ENCODE measurements at places on chromosomes 4 and X. TPM values are rescaled to one million over a fixed set of nuclear protein-coding genes. Genes with fewer than 3 reads are reported as not detected.
A peak's percentile ranks its signal among the peaks of the same experiment; 100 is the strongest.

- DNase-seq: peak; percentile 10
Observed at GRCh38 chr4:176444741-176445140, 125.0 kb downstream of the SPCS3 start.

DNA sequence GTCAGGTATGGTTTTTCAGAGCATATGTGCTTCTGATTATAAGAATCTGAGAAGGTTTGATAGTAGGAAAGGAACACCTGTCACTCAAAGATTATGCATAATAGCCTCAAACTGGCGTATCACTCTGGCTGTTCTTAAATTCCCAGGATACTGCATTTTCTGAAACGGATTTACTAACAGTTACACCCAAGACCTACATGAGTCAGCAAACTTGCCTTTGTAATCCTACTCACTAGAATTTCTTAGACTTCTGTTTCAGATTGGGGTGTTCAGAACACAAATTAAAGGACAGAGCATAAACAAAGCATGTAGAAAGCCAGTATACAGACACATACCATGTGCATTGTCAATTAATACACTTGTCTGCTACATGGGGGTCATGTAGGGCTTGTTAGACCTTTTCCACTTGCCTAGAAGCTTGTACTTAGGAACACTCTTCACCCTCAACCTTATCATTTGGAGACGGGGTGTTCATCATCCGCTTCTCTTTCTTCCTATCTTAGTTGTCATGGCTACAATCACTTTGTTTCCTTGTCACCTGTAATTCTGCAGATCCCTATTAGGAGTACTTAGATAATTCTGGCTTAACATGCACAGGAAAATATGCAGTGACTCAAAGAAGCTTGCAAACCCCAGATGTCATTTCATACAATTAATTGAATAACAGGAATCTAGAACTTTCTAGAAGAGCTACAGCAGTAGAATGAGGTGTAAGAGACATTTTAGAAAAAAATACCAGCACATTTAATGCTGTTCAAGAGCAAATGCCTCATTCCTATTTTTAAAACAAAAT is 593.0 kb upstream of the TENM3 start:
- DNase-seq: no peak

DNA sequence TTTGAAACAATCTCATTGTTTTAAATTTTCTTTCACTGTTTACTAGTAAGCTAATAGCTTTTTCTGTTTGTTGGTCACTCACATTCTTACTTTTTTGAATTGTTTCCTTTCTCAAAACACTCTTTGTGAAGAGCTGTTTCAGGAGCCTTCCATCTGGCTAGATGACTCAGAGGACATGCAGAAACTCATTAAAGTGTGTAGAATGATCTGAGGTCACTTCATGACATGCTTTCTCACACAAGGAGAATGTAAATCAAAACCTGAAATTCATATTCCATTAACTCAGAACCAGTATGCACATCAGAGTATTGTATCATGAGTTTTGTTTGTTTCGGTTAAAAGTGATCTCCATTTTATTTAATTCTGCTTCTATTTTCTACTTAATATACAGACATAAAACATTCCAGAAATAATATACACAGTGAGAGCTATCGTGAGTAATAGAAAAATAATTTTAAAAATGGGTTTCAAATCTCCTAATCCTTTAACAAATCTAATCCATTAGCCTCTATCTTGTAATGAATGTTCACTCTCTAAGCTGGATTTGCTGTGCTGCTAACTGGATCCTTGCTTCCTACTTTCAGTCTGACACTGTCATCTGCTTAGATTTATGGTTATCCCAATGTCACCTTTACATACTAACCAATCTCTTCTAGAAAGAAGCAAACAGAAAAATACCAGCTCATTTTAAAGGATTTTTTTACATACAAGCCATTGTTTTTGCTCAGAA is 449.6 kb downstream of the FSTL5 start:
- peak; percentile 27 for DNase-seq

- peak; percentile 57 for DNase-seq
Observed at GRCh38 chr4:149785696-149786431, 29.8 kb downstream of the IQCM start.

DNA sequence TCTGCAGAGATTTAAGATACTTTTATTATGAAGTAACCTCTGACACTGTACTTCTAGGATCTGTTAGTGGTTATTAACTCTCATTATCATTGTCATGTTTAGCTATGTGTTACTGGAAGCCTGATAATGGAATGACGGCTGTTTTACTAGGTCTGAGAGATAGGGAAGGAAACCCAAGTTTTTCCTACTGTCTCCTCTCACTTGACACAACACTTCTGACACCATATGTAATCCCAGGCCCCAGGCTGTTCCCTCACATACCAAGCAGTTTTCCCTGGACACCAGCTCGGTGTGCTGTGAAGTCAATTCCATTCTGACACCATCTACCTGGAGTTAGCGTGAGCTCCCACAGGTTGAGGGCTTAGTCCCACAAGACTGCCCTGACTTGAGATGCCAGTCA is 85.6 kb downstream of the ZNF674 start:
- no peak for DNase-seq

Gene LRCH2
- total RNA-seq: 6.2 TPM

DNA sequence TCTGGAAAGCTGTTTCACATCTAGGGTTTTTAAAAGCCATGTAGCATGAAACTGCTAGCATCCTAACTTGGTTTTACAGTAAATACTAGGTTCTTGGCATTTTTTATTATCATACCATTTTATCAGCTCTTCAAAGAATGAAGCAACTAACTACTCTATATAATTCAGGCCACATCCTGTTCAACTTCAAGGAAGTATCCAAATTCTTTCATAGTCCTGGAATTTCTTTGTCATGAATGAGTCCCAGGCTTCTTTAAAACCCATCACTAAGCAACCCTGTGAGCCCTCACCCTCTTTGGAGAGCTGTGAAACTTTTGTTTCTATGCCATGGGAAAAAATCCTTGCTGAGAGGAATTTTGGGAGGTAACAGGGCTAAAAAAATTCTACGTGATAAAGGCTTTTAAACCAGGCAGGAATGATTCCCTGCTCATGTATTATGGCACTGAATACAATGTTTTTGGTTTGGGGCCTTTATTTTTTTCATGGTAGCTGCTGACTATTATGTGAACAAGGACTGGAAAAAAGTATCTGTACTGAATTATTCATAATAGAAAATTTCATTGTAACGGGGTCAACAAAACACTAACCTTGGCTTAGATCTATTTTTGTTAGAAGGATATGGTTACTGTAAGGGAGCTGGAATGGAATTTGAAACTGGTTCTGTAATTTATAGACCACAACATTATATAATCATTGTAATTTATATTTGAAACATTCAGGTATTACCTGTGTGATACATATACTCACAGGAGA is 164.9 kb downstream of the DCTD start:
- peak; percentile 38 for DNase-seq

Gene RIBC1
- total RNA-seq: 0.70 TPM

DNA sequence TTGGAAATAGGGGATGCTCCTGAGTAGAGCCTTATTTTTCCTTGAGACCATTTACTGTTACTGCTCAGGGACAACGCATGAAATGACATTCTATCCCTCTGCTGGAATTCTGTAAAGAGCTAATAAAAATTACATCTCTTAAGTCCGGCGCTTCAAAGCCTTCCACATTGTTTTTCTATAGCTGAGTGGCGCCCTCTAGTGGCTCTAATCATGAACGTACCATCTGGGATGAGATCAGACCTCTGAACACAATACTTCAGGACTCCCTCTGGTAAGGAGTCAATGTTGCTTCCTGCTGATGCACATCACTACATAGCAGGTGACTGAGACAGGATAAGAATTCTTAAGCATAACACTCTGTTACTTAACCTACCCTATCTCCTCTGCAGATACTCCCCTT is 6.0 kb downstream of the HMGN5 start:
- DNase-seq: peak; percentile 41

Gene TNIP3
- total RNA-seq: 1.5 TPM

DNA sequence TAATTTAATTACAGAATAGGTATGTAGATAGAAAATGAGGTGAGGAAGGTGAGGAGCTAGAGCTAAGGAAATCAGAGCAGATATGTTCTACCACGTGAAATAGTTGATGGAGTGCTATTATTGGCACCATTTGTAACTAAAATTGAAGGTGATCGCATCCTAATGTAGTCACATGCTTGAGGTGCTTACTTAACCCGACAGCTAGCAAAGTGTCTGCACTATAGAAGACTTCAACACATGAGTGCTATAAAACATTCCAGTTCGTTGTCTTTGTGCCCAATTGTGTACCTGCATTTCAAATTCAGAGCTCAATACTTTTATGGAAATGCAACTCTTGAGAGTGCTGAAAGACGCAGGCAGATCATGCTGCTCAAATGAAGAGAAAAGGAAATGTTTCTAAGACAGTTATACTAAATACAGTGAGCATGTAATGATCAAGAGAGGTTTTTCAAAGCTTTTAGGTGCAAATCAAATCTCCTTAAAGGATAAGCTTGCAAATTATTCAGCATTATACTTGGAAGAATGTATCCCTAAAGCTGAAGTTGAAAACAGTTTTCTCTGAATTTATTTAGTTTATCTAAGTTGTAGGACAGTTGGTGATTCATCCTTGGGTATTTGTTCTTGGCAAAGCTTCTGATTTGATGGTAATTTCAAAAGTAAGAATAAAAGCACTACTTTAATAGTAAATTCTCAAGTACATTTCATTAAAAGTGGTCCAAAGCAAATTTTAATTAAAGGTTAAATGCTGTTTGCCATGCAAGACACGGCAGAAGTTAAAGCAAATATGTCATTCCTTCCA is 223.9 kb upstream of the EPHA5 start:
- DNase-seq: no peak

Gene PPP1R3F
- total RNA-seq: 10.5 TPM

Gene PRR32
- not detected for total RNA-seq

DNA sequence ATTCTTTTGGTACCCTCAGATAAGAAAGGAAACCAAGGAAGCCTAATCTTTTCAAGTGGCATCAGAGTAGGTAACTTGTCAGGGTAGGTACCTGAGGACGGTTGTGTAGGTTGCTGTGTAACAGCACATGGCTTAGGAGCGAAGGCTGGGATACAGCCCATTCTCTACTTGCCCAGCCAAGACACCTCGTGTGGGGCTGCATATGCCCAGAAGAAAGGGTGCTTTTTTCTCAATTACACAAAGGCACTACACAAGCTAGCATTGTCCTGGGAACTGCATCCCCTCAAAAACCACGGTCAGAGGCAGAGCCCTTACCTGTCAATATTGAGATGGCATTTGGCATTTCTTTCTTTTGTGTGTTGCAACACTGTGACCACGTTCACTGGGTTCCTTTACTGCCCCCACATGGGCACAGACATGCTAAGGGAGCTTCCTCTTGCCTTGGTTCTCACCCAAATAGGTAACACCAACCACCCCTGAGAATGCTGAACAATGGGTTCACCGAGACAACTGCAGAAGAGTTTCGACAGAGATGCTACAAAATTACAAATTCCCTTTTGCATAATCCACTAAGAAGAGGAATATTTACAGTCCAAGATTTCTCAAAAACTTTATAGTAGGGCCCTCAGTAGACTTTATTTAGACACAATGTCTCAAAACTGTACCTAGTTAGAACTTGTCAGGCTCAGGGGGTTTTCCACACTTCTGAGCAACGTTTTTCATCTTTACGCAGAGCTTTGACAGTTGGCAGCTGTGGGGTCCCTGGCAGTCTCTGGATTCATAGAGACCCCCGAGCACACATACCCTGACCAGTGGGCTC is 35.8 kb upstream of the TNIP3 start:
- no peak for DNase-seq

DNA sequence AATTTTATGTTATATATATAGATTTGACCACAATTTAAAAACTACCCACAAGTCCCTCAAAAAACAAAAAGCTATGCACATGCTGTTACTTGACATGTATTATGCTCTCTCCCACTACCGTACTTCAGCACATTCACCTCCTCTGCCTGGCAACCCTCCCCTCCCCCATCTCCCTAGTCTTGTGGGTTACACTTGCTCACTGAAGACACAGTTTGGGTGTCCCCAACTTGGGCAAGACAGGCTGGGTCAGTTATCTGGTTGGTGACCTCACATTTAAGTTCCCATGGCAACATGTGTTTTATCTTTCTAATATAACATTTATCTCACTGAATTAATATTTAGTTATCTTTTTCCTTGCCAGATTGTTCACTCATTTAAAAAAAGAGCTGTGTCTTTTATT is 32.7 kb downstream of the SEC24D start:
- no peak for DNase-seq

DNA sequence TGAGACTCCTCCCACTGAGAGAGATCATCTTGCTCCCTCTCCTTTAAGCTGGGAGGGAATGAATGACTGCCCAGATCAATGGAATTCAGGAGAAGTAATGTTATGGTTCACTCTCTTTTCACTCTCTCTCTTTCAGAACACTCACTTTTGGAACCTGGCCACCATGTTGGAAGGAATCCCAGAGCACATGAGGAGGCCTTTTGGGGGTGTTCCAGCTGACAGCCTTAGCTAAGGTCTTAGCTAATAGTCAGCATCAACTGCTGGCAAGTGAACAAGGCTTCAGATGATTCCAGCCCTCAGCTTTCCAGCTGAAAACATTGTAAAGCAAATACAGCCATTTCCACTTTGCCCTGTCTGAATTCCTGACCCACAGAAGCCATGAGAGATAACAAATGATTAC is 124.0 kb upstream of the CLNK start:
- DNase-seq: no peak

DNA sequence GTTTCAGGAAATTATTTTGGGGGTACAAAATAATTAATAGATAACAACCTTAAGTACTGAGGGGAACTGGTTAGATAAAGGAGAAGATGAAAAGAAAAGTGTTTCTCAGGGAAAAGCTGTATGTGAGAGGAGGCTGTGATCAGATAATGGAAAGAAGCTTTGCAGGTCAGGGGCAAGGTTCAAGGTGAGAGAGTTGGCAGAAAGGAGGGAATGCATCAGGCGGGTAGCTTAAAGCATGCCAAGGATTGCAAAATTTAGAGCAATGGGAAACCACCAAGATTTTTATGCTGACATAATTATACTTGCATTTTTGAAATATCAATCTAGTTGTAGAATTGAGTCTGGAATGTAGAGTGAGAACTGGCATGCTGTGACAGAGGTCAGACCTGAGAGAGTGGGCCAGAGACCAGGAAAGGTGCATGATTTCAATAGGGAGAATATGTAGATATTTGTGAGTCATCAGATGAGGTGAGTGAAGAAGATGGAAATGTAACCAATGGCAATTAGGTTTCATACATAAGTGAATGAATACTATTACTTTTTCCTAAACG is 508.7 kb downstream of the TRIML1 start:
- no peak for DNase-seq

Gene ZNF630
- total RNA-seq: 4.4 TPM

GRCh38 chr4:89109841-89110540 is 1.3 kb upstream of the TIGD2 start:
- DNase-seq: no peak

Gene SPARCL1
- total RNA-seq: 0.12 TPM

GRCh38 chrX:70916754-70917153 is 8.2 kb upstream of the TEX11 start:
- no peak for DNase-seq

GRCh38 chr4:152004801-152005200 is 244.0 kb upstream of the GATB start:
- no peak for DNase-seq

GRCh38 chr4:1628892-1629698 is 55.0 kb downstream of the FAM53A start:
- no peak for DNase-seq

Measured in H4 (cell line).